ENCODE measurements at places on chromosomes 3 and 15.

DNA sequence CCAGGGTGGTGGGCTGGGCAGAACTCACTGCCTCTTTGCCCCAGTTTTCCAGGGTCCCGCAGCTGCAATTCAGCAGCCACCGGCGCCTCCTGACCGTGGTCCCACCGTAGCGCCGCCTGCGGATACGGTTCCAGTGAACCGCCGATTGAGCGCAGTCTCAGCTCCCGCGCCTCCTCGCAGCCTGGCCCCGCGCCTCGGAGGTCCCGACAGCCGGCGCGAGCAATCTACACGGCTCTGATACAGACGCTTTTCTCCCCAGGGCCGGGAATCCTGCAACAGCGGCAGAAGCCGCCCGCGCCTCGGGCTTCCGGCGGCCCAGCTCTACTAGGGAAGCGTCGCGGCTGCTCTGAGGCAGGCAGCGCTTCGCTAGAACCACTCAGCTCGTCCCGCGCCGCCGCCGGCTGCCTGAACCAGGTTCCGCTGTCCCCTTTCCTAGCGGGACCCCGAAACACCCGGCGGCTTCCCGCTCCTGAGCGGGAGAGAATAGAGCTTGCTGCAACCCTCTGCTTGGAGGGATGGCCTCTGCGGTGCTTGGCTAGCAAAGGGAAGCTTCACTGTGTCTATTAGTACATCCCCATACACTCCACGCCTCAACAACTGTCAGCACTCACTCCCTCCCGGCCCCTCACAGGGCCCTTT is 3.1 kb downstream of the FOXL2NB start:
- DNase-seq = no peak

DNA sequence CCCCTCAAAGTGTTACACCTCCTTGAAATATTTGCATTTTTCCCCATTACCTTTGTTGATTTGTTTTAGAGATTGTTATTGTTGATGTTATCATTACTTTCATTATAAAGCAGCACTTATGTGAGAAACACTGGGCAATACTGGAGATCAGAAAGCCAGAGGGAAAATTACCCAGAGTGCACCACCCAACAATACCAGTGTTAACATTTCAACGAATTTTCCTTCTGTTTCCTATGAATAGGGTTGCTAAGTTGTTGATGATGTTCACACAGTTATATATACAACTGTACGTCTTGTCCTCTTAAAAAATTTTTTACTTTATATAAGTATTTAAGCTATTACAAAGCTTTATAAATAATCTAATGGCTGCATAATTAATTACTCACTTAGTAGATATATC is 173.6 kb upstream of the UMPS start:
- DNase-seq = no peak

DNA sequence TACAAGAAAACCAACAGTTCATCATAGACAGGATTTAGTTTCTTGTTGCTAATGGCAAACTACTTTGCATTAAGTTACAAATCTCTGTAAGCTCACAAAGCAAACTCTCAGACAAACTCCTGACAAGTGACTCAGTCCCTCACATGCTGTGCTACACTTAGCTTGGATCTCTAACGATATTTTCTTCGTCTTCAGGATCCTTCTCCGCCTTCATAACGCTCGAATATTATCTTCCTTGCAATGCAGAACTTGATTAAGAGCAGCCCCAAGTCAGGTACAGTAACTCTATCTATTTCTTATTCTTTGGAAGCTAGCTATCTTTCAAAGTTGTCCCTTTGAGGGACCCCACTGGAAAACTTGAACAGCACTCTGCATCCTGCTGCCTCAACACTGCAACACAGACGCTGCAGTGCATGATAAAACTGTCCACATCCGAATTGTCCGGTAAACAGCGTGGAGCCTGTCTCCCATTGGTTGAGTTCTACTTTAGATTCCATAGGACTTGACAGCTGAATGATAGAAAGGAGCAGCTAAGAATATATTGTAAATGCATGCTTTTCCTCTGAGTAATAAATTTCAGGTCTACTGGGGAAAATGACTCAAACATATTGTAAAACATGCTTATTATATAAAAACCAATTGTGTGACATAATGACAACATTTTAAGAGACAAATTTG is 61.3 kb downstream of the UACA start:
- peak; percentile 71 for DNase-seq

- no peak for DNase-seq
Measured at GRCh38 chr3:117922039-117922438, 1112.6 kb downstream of the IGSF11 start.

DNA sequence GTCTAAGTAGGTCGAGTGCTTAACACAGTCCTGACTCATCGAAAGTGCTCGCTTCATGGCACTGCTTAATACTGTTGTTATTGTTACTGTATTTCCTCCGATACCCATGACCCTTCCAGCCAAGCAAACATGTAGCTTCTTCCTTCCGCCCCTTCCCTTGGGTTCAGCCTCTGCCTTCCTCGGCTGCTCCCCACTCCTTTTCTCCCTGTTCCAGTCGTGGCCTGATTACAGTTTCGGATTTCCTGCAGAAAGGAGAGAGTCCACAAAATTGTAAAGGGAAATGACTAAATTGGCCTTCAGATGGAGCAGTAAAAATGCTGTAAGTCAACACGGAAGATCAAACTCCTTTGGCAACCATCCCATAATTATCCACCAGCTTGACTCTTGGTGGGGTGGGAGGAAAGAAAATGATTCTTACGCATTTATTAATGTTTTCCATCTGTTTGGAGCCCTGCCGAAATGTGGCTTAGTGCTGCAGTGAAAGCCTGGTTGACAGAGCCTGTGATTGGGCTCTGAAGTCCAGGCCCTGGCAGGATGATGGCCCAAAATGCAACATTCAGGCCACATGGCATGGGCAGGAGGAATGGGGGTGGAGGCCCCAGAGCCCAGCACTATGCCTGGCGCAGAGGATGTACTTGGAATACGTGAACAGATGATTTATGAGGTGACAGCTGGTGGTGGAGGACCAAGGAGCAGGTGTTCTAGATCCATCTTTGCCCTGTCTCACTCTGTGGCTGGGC is 37.6 kb downstream of the FAM3D start:
- peak; percentile 29 for DNase-seq

- no peak for DNase-seq
Measured at GRCh38 chr15:51736751-51737521, 519 bp downstream of the LYSMD2 start.

- DNase-seq = no peak
Measured at GRCh38 chr3:11878837-11879236, 32.2 kb upstream of the TAMM41 start.

GRCh38 chr3:24686808-24687207 is 192.2 kb upstream of the THRB start:
- peak; percentile 24 for DNase-seq

- DNase-seq = peak; percentile 66
Measured at GRCh38 chr3:131033480-131034080, 6.9 kb downstream of the NEK11 start.
